ENCODE measurements at places on chromosomes 6 and 20.

DNA sequence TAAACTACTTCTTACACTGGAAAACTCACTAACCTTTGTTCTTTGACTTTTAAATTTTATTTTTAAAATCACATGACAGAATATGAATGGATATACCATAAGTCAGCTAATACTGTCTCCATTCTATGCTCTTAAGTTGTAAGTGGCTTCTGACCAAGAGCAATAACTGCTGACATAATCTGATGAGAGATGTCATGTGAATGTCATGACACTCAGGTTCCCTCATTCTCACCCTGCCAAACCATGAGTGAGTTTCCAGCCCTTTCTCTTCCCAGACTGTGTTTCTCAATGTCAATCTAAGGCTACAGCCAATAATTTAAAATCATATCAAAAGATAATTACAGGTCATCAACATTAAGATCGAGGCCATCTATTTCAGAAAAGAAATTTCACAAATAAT, 39.7 kb downstream of the KIF16B start:
- DNase-seq, result no peak

DNA sequence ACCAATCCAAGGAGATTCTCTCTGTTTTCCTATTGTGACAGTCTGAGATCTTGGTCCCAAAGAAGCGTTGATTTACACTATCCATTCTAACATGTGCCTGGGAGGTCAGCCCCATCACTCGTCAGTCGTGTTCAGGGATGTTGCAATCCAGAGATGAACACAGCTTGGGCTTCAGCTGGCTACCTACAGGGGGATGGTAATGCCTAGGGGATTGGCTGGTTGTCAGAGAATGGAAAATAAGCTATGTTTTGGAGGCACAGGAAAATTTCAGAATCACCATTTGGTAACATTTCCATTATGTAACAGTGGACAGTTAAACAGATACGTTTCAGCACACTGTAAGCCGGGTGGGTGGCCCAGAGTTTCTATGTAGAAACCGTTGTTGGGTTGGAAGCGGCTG, 147.1 kb upstream of the RALGAPA2 start:
- no peak for DNase-seq

- DNase-seq, result no peak
These were observed 119.7 kb downstream of the ADGRB3 start for GRCh38 chr6:68754681-68755213.

GRCh38 chr6:170286246-170286933, 4.5 kb downstream of the DLL1 start:
- DNase-seq, result no peak

GRCh38 chr6:34132486-34133185, 13.3 kb downstream of the GRM4 start:
- no peak for DNase-seq

DNA sequence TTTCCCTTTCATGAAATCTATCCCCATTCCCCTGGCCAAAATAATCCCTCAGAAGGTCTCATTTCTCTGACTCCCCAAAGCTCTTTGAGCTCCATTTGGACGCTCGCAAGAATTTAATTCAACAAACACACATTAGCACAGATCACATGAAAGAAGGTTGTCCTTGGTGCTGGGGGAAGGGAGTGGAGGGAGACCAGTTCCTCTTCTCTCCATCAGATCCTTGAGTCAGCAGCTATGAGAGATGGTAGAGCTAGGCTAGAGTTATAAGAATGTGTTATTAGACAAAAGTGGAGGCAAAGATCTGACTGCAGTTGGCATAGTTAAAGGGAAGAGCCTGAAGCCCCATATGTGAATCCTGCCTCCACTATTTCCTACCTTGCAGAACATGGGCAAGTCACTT, 184.2 kb upstream of the CDYL start:
- DNase-seq, result no peak

GRCh38 chr6:43943781-43944250, 173.8 kb downstream of the VEGFA start:
- no peak for DNase-seq

- DNase-seq, result no peak
These were observed 457.7 kb downstream of the CDKAL1 start for GRCh38 chr6:20991910-20992309.

DNA sequence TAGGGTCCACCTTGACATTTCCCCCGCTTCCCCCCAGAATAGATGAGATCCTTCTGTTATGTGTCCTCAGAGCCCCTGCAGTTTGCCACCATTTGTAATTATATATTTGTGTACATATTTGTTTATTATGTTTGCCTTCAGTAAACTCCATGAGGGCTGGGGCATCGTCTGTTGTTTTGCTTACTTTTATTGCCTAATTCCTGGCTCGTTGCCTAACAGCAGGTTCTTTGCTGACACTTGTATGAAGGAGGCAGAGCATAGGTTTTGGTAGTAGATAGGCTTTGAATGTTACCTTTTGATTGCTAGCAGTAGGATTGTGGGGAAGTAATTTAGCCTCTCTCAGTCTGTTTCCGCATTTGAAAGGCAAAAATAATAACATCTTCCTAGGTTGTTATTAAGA, 9.9 kb downstream of the MAP3K4 start:
- no peak for DNase-seq

- DNase-seq, result no peak
These were observed 18.2 kb upstream of the SRC start for GRCh38 chr20:37327748-37328147.

GRCh38 chr20:25019381-25020155, 27.0 kb upstream of the APMAP start:
- no peak for DNase-seq

- no peak for DNase-seq
These were observed 524 bp upstream of the NOL4L start for GRCh38 chr20:32585586-32586127.

All from stimulated activated CD4-positive, alpha-beta T cell treated with anti-CD3 and anti-CD28 coated beads, Interleukin-1b, Interleukin-23, amount 100 ng/mL, for 1 hour (primary cell).